Thoracic aorta (tissue), 2 donors: ENCODE measurements at places on chromosomes 2 and 18. TPM values are rescaled to one million over a fixed set of nuclear protein-coding genes. Genes with fewer than 3 reads are reported as not detected.

The C1QL2 gene
- total RNA-seq: not detected

The SPP2 gene
- not detected for total RNA-seq

The ZNF892 gene
- 22.9 TPM for total RNA-seq

The STAM2 gene
- total RNA-seq: 41.1 TPM

The GALR1 gene
- total RNA-seq: 0.28 TPM

The EGR4 gene
- not detected for total RNA-seq

The CLEC4F gene
- total RNA-seq: 0.54 TPM

The CTAGE1 gene
- not detected for total RNA-seq

The COL3A1 gene
- 734 TPM for total RNA-seq

The ERICH2 gene
- not detected for total RNA-seq

The CCDC85A gene
- 3.7 TPM for total RNA-seq

The DYNAP gene
- total RNA-seq: not detected
